ENCODE measurements at places on chromosomes 13 and 19.
A peak's percentile ranks its signal among the peaks of the same experiment; 100 is the strongest.

DNA sequence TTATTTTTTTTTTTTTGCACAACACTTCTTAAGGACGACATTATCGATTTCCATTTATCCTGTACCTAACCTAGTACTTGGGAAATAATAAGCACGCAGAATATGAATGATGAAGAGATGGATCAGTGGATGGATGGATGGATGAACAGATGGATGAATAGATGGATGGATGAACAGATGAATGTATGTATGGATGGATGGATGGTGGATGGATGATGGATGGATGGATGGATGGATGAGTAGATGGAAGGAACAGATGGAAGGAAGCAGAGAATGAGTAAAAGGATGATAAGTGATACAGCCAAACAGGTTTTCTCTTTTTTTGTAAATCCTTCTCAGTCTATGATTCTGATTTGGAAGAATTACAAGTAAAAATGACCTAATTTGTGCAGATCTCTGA lies 166.9 kb downstream of the COL4A1 start:
- DNase-seq = no peak

DNA sequence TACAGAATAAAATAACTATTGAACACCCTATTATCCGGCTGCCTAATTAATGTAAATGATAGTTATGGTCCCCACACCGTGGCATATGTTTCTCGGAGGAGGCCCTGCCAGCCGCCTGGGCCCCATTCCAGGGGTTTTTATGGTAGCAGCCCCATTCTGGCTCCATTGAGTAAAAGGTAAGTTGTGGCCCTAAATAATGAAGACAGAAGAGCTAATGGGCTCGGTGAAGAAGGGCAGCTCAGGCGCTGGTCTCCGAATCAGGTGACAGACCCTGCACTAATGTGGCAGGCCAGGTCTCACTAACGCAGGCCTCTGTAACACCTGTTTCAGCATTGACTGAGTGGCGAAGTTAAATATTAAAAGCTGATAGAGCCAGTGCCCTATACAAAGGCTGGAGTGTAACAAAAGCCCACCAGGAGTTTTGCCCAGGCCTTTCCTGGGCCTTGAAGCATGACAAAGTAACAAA lies 19.1 kb downstream of the POP4 start:
- DNase-seq = no peak

- DNase-seq = no peak
Observed at GRCh38 chr19:3382460-3383100, 16.2 kb downstream of the NFIC start.

DNA sequence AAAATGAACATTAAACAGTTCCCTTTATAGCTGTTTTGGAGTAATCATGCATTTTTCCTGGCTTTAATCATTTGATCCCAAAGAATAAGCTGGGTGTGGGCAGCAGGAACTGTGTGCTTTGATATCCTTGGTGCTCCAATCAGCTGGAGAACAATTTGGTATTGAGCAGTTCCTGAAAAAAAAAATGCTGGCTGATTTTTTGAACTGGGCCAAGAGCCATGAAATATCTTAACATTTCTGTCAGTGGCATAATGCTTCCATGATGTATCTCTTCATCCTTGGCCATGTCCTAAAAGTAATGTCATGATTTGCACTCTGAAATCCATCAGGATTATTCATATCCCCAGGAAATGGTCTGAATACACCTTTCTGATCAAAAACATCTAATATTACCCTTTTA lies 134.7 kb downstream of the LHFPL6 start:
- DNase-seq = no peak

GRCh38 chr19:4909897-4910593 lies 744 bp downstream of the UHRF1 start:
- DNase-seq = peak; percentile 91

GRCh38 chr19:54207983-54208783 lies 7.5 kb downstream of the RPS9 start:
- no peak for DNase-seq

GRCh38 chr19:5308451-5309437 lies 31.9 kb downstream of the PTPRS start:
- DNase-seq = no peak

GRCh38 chr13:72970301-72970880 lies 88.4 kb upstream of the KLF5 start:
- DNase-seq = no peak

DNA sequence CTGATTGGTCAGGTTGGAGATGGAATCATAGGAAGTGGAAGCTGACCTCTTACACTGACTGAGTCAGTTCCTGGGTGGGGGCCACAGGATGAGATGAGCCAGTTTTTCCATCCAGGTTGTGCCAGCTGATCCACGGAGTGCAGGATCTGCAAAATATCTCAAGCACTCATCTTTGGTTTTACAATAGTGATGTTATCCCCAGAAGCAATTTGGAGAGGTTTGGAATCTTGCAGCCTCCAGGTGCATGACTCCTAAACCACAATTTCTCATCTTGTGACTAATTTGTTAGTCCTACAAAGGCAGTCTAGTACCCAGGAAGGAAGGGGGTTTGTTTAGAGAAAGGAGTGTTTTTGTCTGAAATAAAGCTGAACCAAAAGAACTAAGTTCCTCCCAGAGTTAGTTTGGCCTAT lies 212.8 kb downstream of the SLITRK6 start:
- no peak for DNase-seq

GRCh38 chr13:20161275-20161950 lies 561 bp upstream of the GJA3 start:
- no peak for DNase-seq

DNA sequence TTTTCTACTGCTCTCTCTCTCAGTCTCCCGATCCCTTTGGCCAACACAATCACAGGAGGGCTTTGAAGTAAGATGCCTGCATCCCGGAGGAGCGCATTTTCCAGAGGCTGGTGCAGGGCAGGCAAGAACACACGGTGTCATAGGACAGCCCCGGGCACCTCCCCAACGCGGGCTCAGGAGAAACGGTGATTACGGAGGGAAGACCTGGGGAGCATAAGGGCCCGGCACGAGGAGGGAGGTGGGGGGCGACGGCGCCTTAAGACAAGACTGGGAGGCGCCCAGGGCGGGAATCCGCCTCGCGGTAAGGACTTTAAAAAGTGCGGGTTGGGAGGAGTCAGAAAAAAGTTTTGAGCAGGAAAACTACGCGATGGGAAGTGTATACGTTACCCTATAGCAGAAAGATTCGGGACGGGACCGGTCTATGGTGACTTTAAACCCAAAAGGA lies 18.7 kb upstream of the ZNF888 start:
- DNase-seq = no peak

DNA sequence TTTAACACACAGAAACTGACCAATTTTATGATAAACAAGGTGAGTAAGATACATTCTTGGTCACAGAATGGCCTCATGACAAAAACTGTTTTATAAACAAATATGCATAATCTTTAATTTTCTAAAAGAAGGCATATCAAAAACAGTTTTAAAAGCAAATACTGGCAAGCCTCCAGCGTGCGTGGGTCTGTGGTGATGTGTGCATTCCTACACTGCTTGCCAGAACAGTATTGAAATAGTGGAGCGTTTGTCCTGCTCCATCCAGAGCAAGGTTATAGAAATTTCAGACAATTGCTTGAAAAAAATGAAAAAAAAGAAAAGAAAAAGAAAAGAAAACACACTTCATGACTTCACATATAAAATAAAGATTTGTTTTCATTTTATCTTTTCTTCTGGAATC lies 140.9 kb downstream of the MZT1 start:
- no peak for DNase-seq

DNA sequence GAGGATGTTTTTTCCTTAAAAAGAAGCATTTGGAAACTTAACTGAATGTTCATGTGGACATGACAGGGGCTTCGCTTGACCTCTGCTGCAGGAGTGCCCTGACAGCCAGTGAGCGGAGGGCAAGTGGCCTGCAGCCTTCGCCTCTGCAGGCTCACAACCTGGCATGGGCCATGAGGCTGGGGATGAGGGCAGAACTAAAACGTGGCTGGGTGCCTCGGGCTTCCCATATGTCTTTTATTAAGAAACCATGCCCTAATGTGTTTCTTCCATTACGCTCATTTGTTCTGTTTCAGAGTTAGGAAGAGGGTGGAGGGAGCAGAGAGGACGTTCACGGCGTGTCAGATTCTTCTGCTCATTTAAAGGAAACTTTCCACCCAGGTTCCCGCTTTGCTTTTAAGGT lies 2.9 kb downstream of the ARHGEF7 start:
- no peak for DNase-seq

- no peak for DNase-seq
Observed at GRCh38 chr13:22447132-22447886, 733.5 kb upstream of the SGCG start.

- DNase-seq = no peak
Observed at GRCh38 chr13:65808061-65808460, 1422.1 kb downstream of the PCDH9 start.

- DNase-seq = no peak
Observed at GRCh38 chr13:21287331-21287907, 111.0 kb downstream of the MRPL57 start.

GRCh38 chr19:47444388-47444821 lies 25.1 kb upstream of the MEIS3 start:
- DNase-seq = no peak

DNA sequence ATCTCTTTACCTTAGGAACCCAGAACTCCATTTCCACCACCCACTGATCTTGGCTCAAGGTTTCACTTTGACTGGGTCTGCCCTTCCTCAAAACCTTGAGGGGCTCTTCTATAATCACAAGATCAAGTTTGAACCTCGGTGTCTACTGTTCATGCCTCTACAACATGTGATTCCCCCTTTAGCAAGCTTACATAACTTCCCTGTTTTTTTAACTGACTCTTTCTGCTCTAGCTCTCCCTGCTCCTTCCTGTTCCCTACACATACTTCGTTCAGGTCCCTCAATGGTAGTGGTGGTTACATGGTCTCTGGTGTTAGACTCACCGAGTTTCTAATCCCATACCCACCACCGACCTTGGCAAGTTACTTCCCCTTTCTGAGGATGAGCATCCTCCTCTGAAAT lies 26.7 kb downstream of the CEACAM8 start:
- DNase-seq = no peak

DNA sequence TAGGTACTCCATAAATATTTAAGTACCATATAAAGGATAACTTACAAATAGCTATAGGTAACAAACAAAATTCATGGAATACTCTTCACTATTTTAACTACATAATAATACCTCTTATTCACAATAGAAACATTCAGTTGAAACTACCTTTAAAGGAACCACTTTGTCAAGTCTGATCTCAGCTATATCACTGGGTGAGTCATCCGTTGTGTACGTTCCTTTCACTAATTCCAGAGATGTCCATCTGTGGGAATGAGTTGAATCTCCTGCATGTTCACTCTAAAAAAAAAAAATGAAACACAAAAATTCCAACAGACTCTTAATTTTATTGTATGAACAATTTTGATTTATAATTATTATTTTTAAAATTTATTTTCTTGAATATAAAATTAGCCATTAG lies 149.4 kb upstream of the FBXL3 start:
- no peak for DNase-seq

DNA sequence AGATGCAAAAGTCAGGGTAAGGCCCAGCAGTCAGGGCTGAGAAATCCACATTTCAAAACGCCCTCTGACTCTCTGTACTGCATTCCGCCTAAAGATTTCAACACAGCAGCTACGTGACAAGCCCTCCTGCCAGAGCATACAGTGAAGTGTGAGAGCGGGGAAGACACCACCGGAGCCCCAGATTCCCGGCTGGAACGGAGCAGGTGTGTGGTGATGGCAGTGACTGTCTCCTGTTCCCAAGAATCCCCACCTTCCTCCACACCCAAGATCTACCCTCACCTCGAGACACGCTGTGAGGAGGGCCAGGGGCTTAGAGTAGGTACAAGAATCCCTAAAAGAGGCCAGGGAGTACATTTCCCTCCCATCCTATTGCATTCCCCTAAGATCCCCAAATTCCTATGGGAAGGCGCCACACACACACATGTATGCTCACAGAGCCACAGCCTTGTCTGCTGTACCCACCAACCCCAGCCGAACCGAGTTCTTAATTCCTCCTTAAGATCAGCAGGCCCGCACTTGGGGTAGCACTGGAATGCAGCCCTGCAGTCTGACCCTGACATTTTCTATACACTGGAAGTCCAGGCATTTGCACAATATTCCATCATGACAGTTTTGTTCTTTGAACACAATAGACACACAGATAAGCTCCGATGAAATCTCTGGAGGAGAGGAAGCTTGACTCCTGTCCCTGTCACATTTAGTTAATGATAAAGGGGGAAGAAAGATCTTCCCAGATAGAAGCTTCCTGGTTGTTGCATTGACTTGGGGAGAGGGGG lies 102.9 kb downstream of the FOXO1 start:
- DNase-seq = no peak

DNA sequence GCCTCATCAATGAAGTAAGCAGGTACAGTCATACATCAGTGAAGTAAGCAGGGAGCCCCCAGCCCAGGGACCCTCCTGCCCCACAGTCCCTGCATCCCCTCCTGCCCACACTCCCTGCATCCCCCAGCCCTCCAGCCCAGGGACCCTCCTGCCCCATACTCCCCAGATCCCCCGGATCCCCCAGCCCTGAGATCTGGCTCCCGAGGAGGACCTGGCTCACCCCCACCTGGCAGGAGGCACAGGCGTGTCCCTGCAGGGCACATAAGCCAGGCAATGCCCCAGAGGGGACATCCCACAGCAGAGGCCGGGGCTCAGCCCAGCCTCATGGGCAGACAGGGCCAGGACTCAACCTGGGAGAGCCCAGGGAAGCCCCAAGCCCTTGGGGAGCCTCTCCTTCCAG lies 53.6 kb upstream of the TPM4 start:
- no peak for DNase-seq

DNA sequence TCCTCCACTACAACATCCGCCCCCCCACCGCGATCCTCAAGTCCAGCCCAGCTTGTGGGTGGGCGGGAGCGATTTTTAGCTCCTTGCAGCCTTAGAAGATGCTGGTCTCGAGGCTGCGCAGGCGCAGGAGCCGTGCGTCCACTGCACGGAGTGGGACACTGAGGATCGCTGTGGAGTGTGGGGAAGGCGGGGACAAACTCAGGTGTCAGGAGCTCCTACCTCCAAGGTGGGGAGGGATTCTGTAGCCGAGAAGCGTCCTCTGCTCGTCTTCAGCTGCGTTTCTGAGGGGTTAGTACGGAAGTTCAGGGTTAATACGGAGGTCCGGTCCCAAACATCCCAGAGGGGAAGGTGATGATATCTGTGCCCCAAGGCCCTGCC lies at the start of gene RTBDN:
RTBDN (minus strand) TSS at position 14 of the 378 bp plus-strand sequence. CDS start 4,600 bp downstream, outside the sequence.
- DNase-seq = no peak

- no peak for DNase-seq
Observed at GRCh38 chr19:3097442-3097871, 3.3 kb downstream of the GNA11 start.

GRCh38 chr13:96181911-96182310 lies 92.0 kb downstream of the HS6ST3 start:
- DNase-seq = no peak

DNA sequence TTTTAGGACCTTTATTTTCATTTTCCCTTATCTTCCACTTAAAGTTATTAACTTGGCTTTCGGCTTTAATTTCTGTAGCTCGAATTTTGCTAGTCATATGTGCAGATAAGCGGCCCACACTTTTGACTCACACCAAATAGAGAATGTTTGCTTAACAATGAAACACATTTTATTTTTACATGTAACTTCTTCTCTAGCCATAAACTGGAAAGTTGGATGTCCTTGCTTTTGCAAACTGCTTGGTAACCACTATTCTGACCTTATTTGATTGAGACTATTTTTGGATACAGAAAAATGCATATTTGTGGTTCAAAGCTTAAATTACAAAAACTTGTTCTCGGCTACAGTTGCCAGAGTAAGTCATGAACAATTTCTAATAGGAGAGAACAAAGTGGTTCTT lies 600.0 kb downstream of the KCTD12 start:
- DNase-seq = no peak

Data from T-helper 22 cell (primary cell).